ENCODE measurements at places on chromosomes 2 and 18.
A peak's percentile ranks its signal among the peaks of the same experiment; 100 is the strongest.

DNA sequence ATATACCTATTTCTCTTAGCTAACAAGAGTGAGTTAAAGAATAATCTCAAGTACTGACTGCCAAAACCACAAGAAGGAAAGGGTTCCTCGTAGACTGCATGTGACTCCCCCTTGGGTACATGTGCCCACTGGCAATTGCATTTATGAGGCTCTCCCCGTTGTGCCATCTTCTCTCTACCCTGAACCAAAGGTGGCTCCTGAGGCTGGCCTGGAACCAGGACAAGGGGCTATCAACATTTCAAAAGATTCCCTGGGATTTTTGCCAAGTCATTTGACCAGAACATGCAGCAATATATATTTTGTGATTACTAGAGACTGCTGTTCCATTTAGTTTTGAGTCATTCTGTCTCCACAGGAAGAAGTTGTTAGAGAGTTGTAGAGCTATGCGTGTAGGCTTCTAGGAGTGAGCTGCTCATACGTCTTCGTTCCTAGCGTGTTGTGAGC is 45.8 kb downstream of the LAMA3 start:
- no peak for DNase-seq

GRCh38 chr2:120490091-120490798 is 144.3 kb downstream of the INHBB start:
- no peak for DNase-seq

DNA sequence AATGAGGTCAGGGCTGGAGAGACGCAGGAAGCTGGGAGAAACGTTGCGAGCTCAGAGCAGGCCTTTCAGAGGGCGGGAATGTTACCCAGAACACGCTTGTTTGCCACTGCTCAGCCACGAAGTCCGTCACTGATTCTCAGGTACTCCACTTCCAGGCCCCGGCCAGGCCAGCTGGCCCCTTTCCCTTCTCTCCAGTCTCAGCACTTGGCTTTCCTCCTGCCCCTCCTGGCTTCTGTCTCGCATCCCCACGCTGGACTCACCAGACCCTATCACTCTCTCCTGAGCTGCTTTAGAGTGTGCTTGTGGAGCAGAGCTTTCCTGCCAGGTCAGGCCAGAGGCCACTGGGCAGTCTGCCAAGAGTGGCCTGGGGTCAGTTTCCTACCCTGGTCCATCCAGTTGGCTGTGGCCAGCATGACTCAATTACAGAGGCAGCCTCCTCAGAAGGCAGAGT is 151.4 kb downstream of the TWIST2 start:
- DNase-seq: no peak

- no peak for DNase-seq
These were observed 69.3 kb downstream of the MARCO start for GRCh38 chr2:119011162-119011909.

GRCh38 chr18:39909706-39910105 is 2045.3 kb upstream of the PIK3C3 start:
- no peak for DNase-seq

- DNase-seq: no peak
These were observed 418.2 kb upstream of the SLC39A10 start for GRCh38 chr2:195238826-195239225.

DNA sequence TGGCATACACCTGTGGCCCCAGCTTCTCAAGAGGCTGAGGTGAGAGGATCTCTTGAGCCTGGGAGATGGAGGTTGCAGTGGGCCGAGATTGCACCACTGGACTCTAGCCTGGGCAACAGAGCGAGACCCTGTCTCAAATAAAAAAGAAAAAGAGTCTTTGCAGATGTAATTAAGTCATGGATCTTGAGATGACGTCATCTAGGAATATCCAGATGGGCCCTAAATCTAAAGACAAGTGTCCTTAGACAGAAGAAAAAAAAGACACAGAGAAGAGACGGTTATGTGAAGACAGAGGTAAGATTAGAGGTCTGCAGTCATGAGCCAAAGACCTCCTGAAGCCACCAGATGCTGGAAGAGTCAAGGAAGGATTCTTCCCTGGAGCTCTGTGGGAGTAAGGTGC is 74.3 kb downstream of the RHOB start:
- DNase-seq: no peak

DNA sequence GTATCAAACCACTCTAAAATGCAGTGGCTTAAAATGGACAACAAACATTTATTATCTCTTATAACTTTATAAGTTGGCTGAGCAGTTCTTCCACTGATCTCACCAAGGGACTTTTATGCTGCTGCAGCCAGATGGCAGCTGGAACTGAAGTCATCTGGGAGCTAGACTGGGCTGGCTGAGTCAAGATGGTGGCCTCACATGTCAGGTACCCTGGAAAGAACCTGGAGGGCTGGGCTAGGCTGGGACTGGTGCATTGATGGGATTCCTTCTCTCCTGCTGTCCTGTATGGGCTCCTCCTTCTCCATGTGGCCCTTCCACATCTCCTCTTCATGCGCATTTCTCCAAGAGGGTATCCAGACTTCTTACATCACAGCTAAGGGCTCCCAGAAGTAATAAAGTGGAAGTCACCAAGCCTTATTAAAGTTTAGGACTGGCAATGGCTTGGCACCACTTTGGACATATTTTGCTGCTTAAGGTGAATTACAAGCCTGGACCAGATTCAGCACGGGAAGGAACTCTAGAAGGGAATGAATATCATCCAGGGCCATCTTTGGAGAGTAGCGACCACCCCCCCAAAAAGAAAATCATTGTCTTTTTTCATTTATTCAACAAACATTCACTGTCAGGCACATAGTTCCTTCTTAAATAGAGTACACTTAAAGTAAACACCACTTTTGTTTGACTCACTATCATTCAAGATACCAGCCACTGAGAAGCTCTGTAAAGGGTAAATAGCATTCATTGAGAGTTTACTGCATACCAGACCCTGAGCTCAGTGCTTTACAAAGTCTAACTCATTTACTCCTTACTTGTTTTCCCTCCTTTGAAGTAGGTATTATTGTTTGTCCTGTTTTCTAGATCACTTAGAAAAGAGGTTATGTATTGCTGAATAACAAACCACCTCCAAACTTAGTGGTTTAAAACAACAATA is 138.0 kb downstream of the ZFP36L2 start:
- DNase-seq: no peak

DNA sequence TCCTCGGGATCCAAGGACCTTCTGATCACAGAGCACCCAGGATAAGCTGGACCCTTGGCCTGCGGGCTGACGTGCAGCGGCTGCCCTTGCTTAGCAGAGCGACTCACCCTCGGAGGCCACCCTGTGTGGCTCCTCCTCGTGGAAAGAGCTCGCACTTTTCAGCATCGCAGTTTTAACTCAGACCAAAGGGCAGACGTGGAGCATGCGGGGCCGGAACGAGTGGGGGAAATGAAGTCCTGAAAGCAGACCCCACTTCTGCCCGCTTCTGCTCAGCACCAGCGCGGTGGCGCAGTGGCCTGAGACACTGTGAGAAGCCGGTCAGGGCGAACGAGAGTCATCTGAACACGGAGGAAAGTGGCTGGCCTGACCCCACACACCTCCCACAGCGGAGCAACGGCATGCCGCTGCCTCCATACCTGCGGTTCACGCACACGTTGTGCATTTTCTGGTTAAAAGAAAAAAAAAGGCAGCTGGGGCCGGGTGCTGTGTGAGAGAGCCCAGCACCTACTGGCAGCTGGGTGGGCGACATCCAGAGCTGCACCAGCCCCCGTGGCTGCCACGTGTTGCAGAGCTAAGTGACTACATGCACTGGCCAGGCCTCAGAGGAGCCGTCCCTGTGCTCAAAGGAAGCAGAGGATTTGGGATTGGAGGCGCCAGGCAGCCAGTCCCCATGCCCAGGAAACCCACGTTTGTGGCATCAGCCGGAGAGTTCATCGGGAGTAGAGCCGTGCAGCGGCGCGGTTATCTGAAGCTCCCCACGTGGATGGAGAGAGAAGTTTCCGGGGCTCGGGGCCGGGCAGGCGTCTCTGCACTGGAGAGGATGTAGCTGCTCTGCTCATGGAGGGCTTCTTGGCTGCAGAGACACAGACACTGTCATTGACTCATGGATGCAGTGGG is 89.7 kb downstream of the USP40 start:
- no peak for DNase-seq

DNA sequence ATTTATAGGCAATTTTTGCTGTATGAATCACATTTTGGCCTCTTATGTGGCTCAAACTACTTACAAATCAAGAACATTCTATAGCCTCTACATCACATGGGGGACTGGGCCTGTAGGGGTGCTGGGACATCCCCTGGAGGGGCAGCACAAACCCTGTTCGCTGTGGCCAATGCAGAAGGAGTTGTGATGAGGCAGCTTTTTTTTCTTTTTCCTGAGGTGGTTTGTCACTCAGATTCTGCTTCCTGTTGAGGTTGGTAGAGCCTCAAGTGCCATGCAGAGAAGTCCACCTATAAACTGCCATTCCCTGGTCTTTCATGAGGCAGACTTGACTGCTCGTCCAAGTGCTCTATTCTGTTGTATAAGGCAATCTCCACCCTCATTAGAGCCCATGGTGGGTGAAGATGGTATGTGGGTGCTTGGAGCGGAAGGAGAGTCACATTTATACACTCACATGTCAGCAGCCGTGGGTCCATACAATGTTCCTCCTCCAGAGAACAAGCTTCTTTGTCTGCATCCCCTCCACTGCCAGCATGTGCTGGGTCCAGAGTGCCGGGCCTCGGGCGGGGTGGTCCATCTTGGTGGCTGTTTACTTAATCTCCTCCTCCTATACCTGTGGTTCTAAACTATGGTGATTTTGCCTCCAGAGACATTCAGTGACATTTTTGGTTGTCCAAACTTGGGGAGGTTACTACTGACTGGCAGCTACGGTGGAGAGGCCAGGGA is 120.3 kb downstream of the ACOXL start:
- peak; percentile 45 for DNase-seq

- DNase-seq: no peak
These were observed 56.2 kb downstream of the EDAR start for GRCh38 chr2:108932736-108933332.

- no peak for DNase-seq
These were observed 84.4 kb downstream of the MEIS1 start for GRCh38 chr2:66519264-66519843.

GRCh38 chr18:57429167-57430078 is 5.8 kb upstream of the ONECUT2 start:
- DNase-seq: no peak

- DNase-seq: no peak
These were observed 95.8 kb upstream of the SPRED2 start for GRCh38 chr2:65528241-65528574.

- DNase-seq: no peak
These were observed 196.4 kb downstream of the NOL4 start for GRCh38 chr18:34028324-34028723.

DNA sequence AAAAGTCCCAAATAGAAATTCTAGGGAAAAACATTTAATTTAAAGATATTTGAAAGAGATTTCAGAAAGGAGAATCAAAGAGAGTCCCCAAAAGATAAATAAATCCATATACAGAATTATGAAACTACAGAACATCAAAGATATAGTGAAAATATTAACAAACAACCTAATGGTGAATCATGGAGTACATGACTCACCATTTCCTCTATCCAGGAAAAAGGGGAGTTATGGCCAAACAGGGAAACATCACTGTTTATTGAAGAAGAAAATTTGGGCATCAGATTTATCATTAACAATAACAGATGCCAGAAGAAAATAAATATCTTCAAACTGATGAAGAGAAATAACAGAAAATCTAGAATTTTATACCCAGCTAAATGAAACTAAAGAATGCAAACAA is 448.3 kb downstream of the CDH2 start:
- DNase-seq: no peak

- no peak for DNase-seq
These were observed 8.4 kb upstream of the LIMS2 start for GRCh38 chr2:127683757-127684156.

DNA sequence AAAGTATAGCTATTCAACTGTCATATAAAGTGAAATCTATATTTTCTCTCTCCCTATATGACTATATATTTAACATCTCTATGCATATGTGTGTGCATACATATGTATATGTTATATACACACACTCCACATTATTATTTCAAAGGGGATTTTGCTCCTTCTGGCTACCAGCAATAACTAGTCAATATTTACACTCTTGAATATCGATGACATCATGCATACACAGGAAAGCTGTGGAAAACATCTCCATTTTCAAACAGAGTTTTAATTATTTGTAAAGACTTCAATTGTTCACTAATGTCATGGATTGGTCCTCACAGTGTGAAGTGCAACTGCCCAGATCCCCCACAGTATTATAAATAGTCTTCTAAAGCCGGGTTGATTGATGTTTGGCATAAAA is 195.9 kb upstream of the TCF4 start:
- no peak for DNase-seq

- DNase-seq: no peak
These were observed 71.1 kb downstream of the PIK3C3 start for GRCh38 chr18:42025974-42026625.

- DNase-seq: no peak
These were observed 86.2 kb upstream of the HS6ST1 start for GRCh38 chr2:128404709-128405466.

DNA sequence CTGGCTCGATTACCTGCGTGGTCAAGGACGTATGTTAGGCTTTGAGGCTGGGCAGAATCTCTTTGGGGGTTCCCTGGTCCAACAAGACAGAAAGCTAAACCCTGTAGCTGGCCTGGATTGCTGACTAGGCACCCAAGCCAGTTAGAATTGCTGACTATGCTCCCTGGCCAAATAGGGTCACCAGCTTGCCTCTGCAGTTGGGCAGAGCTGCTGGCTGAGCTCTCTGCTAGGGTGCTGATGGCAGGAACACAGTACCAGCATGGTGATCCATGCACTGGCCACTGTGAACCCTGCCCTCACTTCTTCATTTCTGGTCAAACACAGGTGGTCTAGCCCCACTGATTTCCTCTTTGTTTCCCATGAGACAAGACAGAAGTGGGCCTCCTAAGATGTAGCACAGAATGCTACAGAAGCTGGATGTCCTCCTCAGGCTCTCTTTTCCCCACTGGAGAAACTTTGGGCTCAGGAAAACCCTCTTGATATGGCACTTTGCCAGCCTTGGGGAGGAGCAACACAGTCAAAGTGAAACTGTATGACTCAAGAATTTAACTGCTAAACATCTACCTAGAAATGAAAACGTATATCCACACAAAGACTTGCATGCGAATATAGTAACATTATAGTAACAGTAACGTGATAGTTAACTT is 20.8 kb downstream of the SP140L start:
- no peak for DNase-seq

- no peak for DNase-seq
These were observed 35.2 kb upstream of the LPIN2 start for GRCh38 chr18:3048121-3048520.

GRCh38 chr2:54658564-54659071 is 64.8 kb upstream of the EML6 start:
- DNase-seq: no peak

DNA sequence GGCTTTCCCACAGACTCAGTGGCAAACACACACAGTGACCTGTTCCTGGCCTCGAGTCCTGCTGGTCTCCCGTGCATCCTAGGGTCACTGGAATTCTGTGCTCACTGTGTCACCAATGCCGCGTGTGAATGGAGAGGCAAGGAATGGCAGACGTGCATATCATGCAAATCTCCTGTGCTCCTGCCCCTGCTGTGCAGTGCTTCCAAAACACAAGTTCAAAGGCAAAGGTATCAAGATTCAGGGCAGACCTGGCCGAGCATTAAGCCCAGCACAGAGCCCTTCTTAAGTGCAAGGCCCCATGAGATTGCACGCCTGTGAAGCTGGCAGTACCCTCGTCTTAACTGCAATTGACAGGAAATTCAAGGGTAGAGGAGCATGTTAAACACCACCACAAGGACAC is 129.1 kb downstream of the NDUFA10 start:
- no peak for DNase-seq

Measured in T-helper 22 cell (primary cell).